ENCODE measurements at places on chromosomes 11 and 22. TPM values are rescaled to one million over a fixed set of nuclear protein-coding genes. Genes with fewer than 3 reads are reported as not detected.

The TYR gene
- total RNA-seq = not detected

The MAJIN gene
- not detected for total RNA-seq

The DNAJC4 gene
- 31.2 TPM for total RNA-seq

The MUC6 gene
- total RNA-seq = not detected

The HTR3B gene
- total RNA-seq = not detected

The LRRC4C gene
- not detected for total RNA-seq

The OR4D5 gene
- total RNA-seq = not detected

The APOL6 gene
- 142 TPM for total RNA-seq

The DUSP8 gene
- total RNA-seq = 4.2 TPM

The RAB3IL1 gene
- total RNA-seq = not detected

The CTR9 gene
- 45.7 TPM for total RNA-seq

The TSPAN32 gene
- 9.9 TPM for total RNA-seq

The KCNK4 gene
- total RNA-seq = not detected

The OR8H3 gene
- total RNA-seq = not detected

The SLC6A5 gene
- not detected for total RNA-seq

The STK33 gene
- total RNA-seq = 1.5 TPM

DNA sequence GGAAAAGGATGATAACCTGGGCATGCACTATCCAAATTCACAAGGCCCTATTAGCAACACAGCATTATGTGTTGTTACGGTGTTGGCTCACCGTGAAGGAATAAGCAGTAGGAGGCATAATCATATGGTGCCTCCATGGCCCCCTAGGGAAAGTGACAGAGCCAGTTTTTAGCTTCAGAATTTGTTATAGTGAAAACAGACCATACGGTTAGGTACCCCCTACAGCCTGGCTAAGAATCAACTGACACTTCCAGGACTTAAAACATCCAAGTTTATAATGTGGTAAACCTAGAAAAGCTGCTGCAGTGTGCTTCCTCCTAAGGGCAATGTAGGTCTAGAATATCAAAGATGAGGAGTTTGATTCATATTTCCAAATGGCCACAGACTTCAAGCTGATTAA, 30.4 kb downstream of the KIF18A start:
- DNase-seq = no peak
- H3K36me3 ChIP-seq = peaks cover 6% of the 10 kb centered on the region
- H3K4me1 ChIP-seq = no peaks in the 10 kb centered on the region

DNA sequence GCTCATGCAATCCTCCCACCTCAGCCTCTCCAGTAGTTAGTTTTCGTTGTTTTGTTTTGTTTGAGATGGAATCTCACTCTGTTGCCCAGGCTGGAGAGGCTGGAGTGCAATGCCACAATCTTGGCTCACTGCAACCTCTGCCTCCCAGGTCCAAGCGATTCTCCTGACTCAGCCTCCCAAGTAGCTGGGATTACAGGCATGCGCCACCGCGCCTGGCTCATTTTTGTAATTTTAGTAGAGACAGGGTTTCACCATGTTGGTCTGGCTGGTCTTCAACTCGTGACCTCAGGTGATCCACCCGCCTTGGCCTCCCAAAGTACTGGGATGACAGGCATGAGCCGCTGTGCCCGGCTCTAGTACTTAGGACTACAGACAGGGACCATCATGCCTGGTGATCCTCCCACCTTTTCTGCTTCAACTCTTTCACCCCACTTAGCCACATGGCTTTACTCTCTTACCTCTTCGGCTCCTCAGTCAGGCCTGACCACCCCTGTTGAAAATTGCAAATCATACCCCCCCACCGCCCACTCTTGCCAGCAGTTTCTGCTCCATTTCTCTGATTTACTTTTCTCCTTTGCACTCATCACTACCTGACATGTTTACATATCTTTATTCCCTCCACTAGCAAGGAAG, 157.1 kb upstream of the GRK3 start:
- no peaks in the 10 kb centered on the region for H3K27me3 ChIP-seq
- peak overlapping the region; percentile 1 for H3K27ac ChIP-seq

- H3K4me1 ChIP-seq = peaks cover 16% of the 10 kb centered on the region
- H3K27me3 ChIP-seq = peaks cover 6% of the 10 kb centered on the region
- H3K27ac ChIP-seq = no peak overlapping the region
- DNase-seq = no peak
Measured at GRCh38 chr11:69002570-69003231, 10.3 kb downstream of the MRGPRF start.

- peaks cover 47% of the 10 kb centered on the region for H3K4me1 ChIP-seq
- no peak for DNase-seq
- no peaks in the 10 kb centered on the region for H3K27me3 ChIP-seq
- H3K4me3 ChIP-seq = peak overlapping the region; percentile 89
- H3K36me3 ChIP-seq = peaks cover 19% of the 10 kb centered on the region
Measured at GRCh38 chr22:31488346-31488883, 1.2 kb downstream of the EIF4ENIF1 start.

DNA sequence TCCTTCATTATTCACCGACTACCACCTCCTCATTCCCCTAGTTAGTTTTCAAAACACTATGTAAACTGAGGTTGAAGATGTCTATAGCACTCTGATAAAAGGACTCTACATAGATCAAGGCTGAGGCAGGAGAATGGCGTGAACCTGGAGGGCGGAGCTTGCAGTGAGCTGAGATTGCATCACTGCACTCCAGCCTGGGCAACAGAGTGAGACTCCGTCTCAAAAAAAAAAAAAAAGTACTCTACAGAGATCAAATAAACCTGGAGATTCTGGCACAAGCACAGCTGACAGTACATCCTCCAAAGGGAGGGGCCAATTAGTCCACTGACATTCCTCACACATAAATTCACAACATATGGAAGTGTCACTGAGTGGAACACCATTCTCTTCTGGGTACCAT, 31.0 kb downstream of the TSG101 start:
- H3K27ac ChIP-seq = no peak overlapping the region
- no peaks in the 10 kb centered on the region for H3K27me3 ChIP-seq
- peaks cover under 1% of the 10 kb centered on the region for H3K4me1 ChIP-seq
- peaks cover 16% of the 10 kb centered on the region for H3K36me3 ChIP-seq

GRCh38 chr11:56013805-56014204, 13.6 kb upstream of the OR5AS1 start:
- H3K36me3 ChIP-seq = peaks cover 13% of the 10 kb centered on the region
- H3K27me3 ChIP-seq = no peaks in the 10 kb centered on the region
- H3K4me3 ChIP-seq = no peak overlapping the region
- no peaks in the 10 kb centered on the region for H3K4me1 ChIP-seq
- DNase-seq = no peak
- no peak overlapping the region for H3K27ac ChIP-seq

DNA sequence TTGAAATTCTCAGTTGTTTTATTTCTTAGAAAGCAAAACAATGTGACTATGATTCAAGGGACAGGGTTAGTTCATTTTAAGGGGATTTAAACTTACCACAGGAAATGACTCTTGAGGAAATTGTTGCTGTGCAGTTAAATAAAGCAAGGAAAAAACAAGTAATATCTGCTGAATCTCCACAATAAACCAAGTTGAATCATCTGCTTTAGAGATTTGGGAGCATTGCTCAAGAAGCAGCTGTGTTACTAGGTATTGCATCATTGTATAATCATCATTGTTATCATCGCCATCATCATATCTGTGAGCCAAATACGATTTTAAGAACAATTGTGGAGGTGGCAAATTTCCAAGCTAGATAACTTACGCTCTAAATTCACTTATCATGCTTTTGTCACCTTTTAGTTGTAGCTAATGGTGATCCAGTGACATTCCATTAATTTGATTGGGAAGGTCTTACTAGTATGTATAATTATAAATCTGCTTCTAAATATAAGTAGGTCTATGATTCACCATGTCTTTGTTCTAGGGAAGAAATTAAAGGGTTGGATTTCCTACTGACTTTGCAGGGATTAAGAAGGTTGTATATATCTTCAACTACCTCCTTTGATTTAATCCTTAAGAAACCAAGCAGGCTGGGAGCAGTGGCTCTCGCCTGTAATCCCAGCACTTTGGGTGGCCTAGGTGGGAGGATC, 19.9 kb downstream of the MMP10 start:
- no peak overlapping the region for H3K27ac ChIP-seq
- H3K4me3 ChIP-seq = no peak overlapping the region
- no peaks in the 10 kb centered on the region for H3K36me3 ChIP-seq
- DNase-seq = no peak

- H3K4me3 ChIP-seq = peak overlapping the region; percentile 65
- H3K4me1 ChIP-seq = peaks cover 5% of the 10 kb centered on the region
- peaks cover 13% of the 10 kb centered on the region for H3K27me3 ChIP-seq
Measured at GRCh38 chr22:23565305-23565914, 14.7 kb downstream of the IGLL1 start.

- no peak overlapping the region for H3K4me3 ChIP-seq
- no peak overlapping the region for H3K27ac ChIP-seq
- no peaks in the 10 kb centered on the region for H3K4me1 ChIP-seq
- no peaks in the 10 kb centered on the region for H3K27me3 ChIP-seq
- no peaks in the 10 kb centered on the region for H3K36me3 ChIP-seq
- DNase-seq = no peak
Measured at GRCh38 chr11:110855191-110855590, 143.0 kb upstream of the ARHGAP20 start.

- H3K4me1 ChIP-seq = no peaks in the 10 kb centered on the region
- DNase-seq = no peak
- peaks cover 48% of the 10 kb centered on the region for H3K27me3 ChIP-seq
- H3K36me3 ChIP-seq = no peaks in the 10 kb centered on the region
- H3K27ac ChIP-seq = no peak overlapping the region
Measured at GRCh38 chr11:12800871-12801270, 126.7 kb downstream of the TEAD1 start.

DNA sequence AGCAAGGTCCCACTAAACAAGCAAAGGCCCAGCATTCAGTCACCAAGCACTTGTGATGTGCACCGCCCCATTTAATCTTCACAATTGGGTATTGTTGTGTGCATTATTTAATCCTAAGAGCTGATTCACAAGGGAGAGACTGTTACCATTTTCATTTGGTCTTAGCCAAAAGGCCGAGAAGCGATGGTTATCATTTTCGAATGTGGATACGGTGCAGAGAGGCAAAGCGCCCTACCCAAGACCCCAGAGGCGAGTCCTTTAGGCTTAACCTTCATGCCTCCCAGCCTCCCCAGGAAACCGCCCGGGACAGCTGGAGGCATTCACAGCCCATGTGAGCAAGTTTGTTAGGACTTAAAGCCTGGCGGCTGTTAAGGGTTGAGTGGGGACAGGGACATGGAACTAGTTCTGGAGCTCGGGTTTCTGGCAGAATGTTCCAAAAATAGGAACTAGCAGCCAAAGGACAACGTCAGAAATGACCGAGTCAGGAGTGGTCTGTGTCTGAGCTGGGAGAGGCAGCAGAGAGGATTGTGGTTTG, 13.0 kb upstream of the UPK3A start:
- no peak overlapping the region for H3K27ac ChIP-seq
- H3K4me1 ChIP-seq = peaks cover 11% of the 10 kb centered on the region
- no peaks in the 10 kb centered on the region for H3K36me3 ChIP-seq
- no peak for DNase-seq
- no peak overlapping the region for H3K4me3 ChIP-seq

DNA sequence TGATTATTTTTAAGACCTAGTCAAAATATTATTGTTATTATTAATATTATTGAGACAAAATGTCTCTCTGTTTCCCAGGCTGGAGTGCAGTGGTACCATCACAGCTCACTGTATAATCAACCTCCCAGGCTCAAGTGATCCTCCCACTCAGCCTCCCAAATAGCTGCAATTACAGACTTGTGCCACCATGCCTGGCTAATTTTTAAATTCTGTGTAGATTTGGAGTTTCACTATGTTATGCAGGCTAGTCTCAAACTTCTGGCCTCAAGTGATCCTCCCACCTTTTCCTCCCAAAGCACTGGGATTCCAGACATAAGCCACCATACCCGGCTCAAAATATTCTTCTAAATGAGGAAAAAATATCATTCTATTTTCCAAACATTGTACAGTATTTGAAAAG, 37.0 kb downstream of the SLC36A4 start:
- no peak for DNase-seq
- no peak overlapping the region for H3K27ac ChIP-seq
- no peak overlapping the region for H3K4me3 ChIP-seq

- no peaks in the 10 kb centered on the region for H3K27me3 ChIP-seq
- no peak for DNase-seq
- H3K27ac ChIP-seq = no peak overlapping the region
- no peak overlapping the region for H3K4me3 ChIP-seq
- H3K4me1 ChIP-seq = no peaks in the 10 kb centered on the region
Measured at GRCh38 chr11:70736937-70737640, 338.8 kb downstream of the CTTN start.

DNA sequence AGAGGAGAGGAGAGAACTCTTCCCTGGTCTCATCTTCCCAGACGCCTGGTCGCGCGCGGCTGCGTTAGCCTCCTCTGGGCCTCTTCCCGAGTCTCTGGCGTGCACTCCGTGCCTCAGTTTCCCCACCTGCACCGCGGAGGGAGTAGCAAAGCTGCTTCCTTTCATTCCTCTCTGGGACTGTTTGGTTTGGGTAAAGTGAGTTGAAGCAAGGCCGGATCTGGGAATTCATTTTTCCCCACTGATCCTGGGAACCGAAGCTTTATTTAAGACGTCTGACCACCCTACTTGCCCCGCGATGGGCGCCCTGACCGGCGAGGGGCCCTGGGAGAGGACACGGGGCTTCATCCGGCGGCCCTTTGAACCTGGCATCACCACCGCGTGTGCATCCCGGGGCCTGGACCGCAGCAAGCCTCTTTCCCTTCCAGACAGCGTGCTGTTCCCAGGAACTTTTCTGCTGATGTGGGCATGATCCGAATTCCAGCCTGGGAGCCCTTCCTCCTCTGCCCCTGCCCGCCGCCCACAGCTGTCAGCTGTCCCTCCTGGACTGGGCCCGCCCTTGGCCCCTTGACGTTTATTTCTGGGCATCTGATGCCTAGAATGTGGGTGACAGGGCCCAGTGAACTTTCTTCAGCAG, 758 bp downstream of the LDLRAD3 start:
- H3K27me3 ChIP-seq = peaks cover 23% of the 10 kb centered on the region
- H3K4me1 ChIP-seq = peaks cover 5% of the 10 kb centered on the region
- DNase-seq = no peak

GRCh38 chr11:65421794-65422632, 585 bp upstream of the NEAT1 start:
- H3K27me3 ChIP-seq = no peaks in the 10 kb centered on the region
- H3K4me1 ChIP-seq = peaks cover 83% of the 10 kb centered on the region
- peak overlapping the region; percentile 98 for H3K4me3 ChIP-seq
- H3K36me3 ChIP-seq = peaks cover 41% of the 10 kb centered on the region

GRCh38 chr11:61688365-61689163, 8.4 kb downstream of the DAGLA start:
- no peak overlapping the region for H3K27ac ChIP-seq
- H3K36me3 ChIP-seq = no peaks in the 10 kb centered on the region
- no peak overlapping the region for H3K4me3 ChIP-seq

GRCh38 chr22:45278125-45278524, 6.6 kb upstream of the UPK3A start:
- H3K36me3 ChIP-seq = no peaks in the 10 kb centered on the region
- H3K4me3 ChIP-seq = no peak overlapping the region
- peaks cover 29% of the 10 kb centered on the region for H3K27me3 ChIP-seq
- no peak for DNase-seq
- no peaks in the 10 kb centered on the region for H3K4me1 ChIP-seq

- no peak overlapping the region for H3K4me3 ChIP-seq
- peaks cover 37% of the 10 kb centered on the region for H3K27me3 ChIP-seq
- no peak for DNase-seq
Measured at GRCh38 chr22:24728790-24729637, 45.5 kb downstream of the PIWIL3 start.

GRCh38 chr22:25668437-25668836, 73.6 kb upstream of the MYO18B start:
- H3K4me3 ChIP-seq = no peak overlapping the region
- peaks cover 5% of the 10 kb centered on the region for H3K4me1 ChIP-seq
- H3K27me3 ChIP-seq = no peaks in the 10 kb centered on the region
- no peak overlapping the region for H3K27ac ChIP-seq
- H3K36me3 ChIP-seq = no peaks in the 10 kb centered on the region
- no peak for DNase-seq

- DNase-seq = no peak
- peaks cover 32% of the 10 kb centered on the region for H3K4me1 ChIP-seq
- no peaks in the 10 kb centered on the region for H3K27me3 ChIP-seq
- no peaks in the 10 kb centered on the region for H3K36me3 ChIP-seq
Measured at GRCh38 chr11:9756461-9756860, 92.6 kb downstream of the SWAP70 start.
